ENCODE measurements at places on chromosomes 13 and 19.

- peak; percentile 11 for DNase-seq
These were observed at the start of gene IL4I1 for GRCh38 chr19:49896863-49897621. TSS of gene IL4I1 (minus strand) at chr19:49896887. CDS start at chr19:49896160, 727 bp downstream.

DNA sequence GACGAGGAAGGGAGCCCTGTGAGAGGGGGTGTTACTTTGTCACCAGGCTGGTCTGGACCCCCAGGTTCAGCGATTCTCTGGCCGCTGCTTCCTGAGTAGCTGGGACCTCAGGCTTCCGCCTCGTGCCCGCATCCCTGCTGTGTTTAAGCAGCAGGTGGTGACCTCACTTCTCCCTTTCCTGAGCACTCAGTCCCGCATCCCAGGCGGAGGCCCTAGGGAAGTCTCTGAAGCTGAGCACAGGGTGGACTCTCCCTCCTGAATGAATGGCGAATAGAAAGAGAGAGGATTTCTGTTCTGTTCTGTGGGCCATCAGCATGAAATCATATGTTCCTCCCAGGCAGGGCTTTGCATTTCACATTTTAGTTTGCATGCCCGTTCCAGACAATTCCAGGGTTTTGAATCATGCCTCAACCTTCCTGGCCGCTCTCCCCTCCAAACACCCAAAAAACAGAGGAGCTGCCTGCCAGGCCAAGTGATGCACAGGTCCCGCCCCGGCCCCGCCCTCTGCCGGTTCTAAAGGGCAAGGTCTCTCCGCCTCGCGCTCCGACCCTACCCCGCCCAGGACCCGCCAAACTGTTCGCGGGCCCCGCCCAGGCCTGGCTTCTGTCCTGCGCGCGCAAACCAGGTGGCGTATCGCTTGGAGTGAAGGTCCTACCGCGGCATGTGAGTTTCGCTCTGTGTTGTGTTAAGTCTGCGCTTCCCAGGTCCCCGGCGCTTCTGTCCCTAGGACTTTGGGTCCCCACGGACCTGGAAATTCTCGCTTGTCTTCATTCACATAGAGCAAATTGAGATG, 35.1 kb upstream of the ZNF808 start:
- peak; percentile 1 for DNase-seq

GRCh38 chr13:58488251-58488650, 856.7 kb downstream of the PCDH17 start:
- DNase-seq: no peak

- DNase-seq: no peak
These were observed 35.2 kb upstream of the TUBGCP3 start for GRCh38 chr13:112623051-112623711.

DNA sequence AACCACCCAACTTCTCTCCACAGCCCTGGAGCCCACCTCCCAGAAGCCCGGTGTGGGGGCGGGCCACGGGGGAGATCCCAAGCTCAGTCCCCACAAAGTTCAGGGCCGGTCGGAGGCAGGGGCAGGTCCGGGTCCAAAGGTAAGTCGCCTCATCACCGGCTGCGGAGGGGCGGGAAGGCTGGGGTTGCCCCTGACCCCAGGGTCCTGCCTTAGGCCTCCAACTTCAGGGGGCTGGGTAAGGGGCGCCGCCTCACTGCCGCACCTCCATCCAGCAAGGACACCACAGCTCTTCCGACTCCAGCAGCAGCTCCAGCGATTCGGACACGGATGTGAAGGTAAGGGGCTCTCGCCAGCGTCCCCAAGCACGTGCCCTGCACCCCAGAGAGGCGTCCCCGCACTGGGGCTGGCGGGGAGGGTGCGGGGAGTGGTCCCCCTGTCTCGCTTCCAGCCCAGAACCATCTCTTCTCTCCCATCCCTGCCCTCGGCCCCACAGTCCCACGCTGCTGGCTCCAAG, 358 bp downstream of the C19orf33 start:
- no peak for DNase-seq

DNA sequence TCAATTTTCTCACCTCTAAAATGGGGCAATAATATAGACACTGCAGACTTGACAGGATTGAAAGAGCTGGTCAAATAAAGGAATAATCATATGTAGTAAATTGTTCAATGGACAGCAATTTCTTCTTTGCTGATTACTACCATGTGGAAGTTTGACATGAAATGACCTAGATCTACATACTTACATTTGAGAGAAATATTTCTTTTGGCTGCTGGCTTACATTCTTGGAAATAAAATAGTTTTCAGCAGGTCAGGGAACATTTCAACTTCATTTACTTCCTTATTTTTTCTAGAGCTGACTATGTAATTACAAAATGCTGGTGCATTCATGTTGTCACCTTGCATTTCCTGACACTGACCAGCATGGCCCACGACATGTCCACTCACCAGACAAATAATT, 294.6 kb upstream of the MIR17HG start:
- DNase-seq: no peak

DNA sequence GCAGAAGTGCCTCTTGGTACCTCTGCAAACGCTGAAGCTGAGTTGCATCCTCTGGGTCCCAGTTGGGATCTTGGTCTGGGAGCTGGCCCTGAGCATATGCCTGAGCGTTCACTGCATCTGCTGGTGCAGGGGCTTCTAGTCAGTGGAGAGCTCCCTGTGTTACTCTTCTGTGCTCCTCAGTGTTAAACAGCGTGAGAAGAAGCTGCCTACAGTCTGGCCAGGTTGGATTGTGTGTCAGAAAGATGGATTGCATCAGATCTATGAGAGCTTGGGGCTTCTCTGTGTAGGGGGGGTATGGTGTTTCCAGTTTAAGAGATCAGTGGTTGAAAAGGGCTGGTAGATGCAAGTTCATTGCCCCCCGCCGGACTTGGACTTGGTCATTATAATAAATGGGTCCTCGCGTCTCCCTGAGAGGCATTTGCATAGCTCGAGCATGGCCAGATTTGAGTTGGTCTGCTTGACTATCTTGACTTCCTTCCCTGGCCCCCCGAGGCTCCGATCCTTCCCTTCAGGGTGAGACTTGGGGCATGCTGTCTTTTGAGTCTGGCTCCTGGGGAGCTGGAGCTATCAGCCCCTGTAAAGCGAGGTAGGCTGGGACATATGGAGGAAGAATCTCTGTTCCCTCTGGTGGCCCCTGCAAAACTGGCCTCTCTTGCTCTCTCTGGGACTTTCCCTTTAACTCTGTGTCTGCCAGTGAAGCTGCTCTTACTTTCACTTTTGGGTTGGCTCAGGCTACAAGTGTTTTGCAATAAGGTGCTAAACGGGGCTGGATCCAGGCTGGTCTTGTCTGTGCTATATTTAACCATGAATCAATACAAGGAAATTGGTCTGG, 52.9 kb downstream of the OR10H4 start:
- peak; percentile 61 for DNase-seq
